ENCODE measurements at places on chromosomes 5 and 9.

GRCh38 chr9:111902391-111903139 lies 6.0 kb downstream of the UGCG start:
- no peak for DNase-seq

DNA sequence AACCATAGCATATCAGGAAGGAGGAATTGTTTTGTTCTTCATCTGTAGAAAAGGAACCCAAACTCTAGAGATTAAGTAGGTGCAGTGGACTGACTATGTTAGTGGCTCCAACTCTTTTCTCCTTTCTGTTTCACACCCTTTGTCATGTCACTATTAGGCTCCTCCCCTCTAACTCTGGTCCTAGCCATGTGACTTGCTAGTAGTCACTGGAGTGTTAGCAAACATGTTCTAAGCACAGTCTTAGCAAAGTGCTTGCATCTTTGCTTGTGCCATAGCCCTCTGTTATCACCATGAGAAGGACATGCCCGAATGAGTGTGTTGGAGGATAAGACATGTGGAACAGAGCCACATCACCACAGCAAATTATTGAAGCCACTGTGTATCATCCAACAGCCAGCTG lies 55.4 kb upstream of the PPP3R2 start:
- DNase-seq = no peak

- no peak for DNase-seq
Observed at GRCh38 chr5:114957384-114957783, 212.3 kb downstream of the TRIM36 start.

DNA sequence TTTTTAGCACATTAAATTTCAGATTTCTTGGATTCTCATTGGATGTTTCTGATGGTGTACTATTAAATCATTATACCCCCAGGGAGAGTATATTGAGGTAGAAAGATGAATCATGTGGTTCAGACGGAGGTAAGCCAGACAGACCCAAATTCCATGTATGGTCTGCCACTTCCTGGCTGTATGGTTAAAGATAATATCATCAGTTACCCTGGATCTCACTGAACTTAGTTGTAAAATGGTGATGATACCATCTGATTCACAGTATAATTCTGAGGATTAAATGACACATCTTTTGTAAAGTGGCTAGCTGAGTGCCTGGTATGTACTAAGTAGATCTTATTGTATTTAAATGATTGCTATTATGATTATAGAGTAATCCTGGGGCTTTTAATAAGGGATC lies 9.3 kb downstream of the SLC27A6 start:
- DNase-seq = no peak

DNA sequence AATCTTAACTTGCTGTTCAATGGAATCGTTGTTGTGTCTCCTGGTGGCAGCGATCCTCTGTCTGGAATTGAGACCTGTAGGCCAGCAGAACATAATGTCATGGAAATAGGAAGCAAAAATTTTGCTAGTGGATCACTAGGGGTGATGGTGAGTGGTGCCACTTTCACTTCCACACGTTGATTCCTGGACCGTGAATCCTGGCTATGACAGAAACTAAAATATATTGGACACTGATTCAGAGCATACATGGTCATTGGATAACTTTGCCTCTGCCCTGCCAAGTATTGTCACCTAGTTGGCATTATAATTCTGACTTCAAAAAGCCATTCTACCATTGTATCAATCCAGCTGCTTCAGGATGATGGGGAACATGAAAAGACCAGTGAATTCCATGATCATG lies 353.2 kb downstream of the IRX1 start:
- no peak for DNase-seq

- DNase-seq = no peak
Observed at GRCh38 chr5:143601357-143601756, 197.9 kb upstream of the NR3C1 start.

- no peak for DNase-seq
Observed at GRCh38 chr9:76944011-76944410, 38.1 kb upstream of the PRUNE2 start.

GRCh38 chr9:38025166-38025565 lies 43.9 kb downstream of the SHB start:
- DNase-seq = no peak

- no peak for DNase-seq
Observed at GRCh38 chr5:95162231-95162992, 122.5 kb downstream of the MCTP1 start.

GRCh38 chr5:58439094-58439644 lies 20.7 kb downstream of the PLK2 start:
- DNase-seq = no peak

- no peak for DNase-seq
Observed at GRCh38 chr9:132183134-132183533, 21.3 kb downstream of the NTNG2 start.

DNA sequence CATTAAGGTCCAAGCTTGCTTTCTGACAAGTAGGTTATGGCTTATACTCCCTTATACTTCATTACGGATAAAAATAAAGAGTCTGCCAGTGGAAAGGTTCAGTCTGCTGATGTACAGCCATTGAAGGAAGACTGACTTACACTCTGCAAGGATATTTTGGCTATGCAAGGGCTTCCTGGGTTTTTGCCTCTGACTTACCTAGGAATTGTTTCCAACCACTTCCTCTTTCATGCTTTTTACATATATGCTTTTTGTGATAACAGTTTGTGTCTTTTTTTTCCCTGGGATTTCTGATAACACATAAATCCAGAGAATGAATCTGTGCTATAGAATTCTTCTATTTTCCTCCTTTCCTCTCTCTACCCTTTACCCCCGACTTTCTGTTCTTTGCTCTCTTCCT lies 16.8 kb downstream of the ISOC1 start:
- DNase-seq = no peak

- DNase-seq = no peak
Observed at GRCh38 chr5:171155621-171156020, 153.4 kb upstream of the TLX3 start.

- no peak for DNase-seq
Observed at GRCh38 chr9:92151691-92152393, 36.6 kb upstream of the SPTLC1 start.

- DNase-seq = peak; percentile 6
Observed at GRCh38 chr5:28779161-28779754, 1740.9 kb upstream of the CDH9 start.

GRCh38 chr9:38391278-38392118 lies 1.0 kb upstream of the ALDH1B1 start:
- DNase-seq = no peak

GRCh38 chr9:127692071-127692470 lies 14.7 kb upstream of the CFAP157 start:
- no peak for DNase-seq

DNA sequence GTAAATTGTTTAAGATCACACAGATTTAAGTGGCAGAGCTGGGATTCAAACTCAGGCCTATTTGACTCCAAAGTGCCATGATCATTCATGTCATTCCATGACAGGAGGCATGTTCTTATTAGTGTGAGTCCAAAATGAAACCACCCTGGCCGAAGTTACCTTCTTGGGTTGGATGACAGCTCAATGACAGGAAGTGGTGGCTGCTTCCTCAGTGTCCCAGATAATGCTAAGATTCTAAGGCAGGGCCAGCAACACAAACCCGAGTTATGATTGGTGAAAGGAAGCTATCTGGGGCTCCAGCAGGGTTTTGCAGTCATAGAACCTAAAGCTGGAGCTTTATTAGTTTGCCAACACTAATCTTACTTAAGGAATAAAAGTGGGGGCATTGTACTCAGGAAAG lies 340.4 kb downstream of the SLIT3 start:
- no peak for DNase-seq

- peak; percentile 41 for DNase-seq
Observed at GRCh38 chr9:111975709-111976108, 79.1 kb downstream of the UGCG start.

DNA sequence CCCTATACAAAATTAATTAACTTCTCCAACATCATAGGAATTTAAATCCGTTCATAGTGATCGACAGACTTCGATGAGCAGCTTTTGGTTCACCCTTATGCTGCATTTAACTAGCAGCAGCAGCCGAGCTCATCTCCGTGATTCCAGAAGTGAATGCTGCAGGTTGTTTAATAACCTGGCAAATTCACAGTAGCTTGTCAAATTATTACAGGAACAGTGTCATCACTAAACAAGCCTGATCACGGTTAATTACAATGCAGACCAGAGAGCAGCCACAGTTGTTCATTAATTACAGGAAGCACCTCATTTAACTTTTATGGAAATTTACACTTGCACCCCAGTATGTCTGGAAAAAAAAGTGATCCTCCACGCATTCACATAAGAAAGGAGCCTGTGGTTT lies 188.2 kb downstream of the BNC2 start:
- no peak for DNase-seq

GRCh38 chr5:180127682-180128670 lies 56.4 kb upstream of the RNF130 start:
- DNase-seq = no peak

GRCh38 chr5:122478741-122479442 lies 166.9 kb downstream of the SNCAIP start:
- DNase-seq = no peak

GRCh38 chr5:143025971-143026370 lies 255.8 kb downstream of the ARHGAP26 start:
- DNase-seq = no peak

GRCh38 chr9:80507611-80508010 lies 935.8 kb downstream of the TLE4 start:
- no peak for DNase-seq

DNA sequence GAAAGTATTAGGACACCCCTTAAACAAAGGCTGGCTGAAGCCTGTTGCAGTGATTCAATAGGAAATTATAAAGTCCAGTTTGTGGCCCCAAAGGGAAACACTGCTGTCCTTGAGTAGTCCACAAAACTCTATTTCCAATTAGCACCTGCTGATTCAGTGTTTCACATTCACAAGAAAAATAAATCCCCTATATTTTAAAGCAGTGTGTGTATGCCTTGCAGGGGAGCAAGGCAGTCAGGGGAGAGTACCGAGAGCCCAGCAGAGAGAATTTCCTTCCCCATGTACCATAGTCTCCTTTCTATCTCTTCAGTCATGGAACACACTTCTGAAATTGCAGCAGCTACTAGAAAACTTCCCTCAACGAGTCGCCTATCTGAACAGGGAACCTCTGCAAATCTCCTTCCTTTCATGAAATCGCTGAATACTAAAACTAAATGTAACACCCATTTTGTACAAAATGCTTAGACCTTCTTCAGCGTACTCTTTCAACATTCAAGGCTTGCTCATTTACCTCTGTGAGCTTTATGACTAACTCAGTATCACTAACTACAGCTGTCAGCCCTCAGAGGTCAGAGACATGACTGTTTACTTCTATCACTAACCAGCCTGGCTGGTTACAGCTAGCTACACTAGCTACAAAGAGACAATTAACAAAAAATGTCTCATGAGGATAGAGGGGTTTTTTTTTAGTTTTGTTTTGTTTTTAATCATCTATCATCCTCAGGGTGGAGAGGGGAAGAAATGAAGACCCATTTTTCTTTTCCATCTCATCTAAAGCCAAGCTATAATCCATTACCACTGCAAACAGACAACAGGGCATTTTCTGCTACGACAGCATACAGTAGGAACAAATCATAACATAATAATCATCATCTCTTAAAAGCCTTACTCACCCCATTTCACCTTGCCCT lies 188.7 kb downstream of the EBF1 start:
- no peak for DNase-seq

DNA sequence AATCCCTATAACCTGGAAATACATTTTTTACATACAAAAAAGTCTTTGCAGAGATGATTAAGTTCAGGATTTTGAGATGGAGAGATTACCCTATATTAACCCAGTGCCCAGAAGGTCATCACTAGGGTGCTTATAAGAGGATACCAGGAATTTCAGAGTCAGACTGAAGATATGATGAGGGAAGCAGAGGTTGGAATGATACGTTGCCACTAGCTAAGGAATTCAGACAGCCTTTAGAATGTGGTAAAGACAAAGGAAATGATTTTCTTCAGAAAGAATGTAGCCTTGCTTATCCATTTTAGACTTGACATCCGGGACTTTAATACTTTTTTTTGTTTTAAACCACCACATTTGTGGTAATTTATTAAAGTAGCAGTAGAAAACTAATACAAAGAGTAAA lies 2176.8 kb upstream of the C9orf72 start:
- DNase-seq = no peak

DNA sequence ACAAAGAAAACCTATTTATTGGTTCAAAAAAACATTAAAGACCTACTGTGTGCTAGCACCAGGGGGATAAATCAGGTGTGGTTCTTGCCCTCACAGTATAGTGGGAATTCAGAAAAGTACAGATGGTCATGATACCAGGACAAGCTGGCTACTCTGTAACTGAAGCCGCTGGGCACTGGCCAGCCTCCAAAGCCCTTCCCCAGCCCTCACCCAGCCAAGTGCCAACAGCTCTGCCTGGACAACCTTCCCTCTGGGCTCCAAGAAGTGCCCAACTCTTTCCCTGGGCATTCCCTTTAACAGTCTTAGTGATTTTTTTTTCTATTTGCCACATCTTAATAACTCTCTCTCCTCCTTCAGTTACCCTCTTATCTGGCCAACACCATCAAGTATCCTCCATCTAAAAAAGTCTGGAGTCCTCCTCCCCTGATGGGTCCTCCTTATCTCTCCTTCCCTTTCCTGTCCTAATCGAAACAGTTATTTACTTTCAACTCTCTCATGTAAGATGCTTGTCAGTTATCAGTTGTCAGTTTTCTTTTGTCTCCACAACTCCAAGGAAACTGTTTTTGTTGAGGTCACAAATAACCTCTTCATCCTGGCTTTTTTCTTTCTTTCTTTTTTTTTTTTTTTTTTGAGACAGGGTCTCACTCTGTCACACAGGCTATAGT lies 13.3 kb upstream of the SEPTIN8 start:
- DNase-seq = no peak

DNA sequence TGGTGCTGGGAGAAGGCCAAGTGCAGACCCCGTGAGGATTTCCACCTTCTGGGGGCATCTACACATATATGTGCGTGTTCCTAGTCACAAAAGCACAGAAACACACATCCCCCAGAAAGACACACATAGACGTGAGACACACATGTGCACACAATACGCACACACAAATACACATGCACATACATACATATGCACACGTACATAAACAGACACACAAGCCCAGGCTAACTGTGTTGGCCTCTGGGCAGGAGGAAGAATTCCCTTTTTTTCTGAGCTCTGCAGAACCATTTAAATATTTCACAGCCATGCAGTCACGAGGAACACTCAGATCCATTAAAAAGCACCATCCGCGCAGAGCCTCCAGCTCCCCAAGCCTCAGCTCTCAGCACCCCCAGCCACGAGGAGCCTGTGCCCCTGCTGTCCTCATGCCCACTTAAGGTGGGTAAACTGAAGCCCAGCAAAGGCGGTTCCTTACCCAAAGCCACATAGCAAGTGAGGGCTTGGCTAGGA lies 5.3 kb downstream of the NINJ1 start:
- no peak for DNase-seq

- DNase-seq = no peak
Observed at GRCh38 chr5:68757006-68757405, 336.8 kb upstream of the SLC30A5 start.

Measured in iPS-NIHi11 (cell line).